Fibroblast of upper back skin (primary cell): ENCODE measurements at places on chromosomes 1 and 21.
A peak's percentile ranks its signal among the peaks of the same experiment; 100 is the strongest.

DNA sequence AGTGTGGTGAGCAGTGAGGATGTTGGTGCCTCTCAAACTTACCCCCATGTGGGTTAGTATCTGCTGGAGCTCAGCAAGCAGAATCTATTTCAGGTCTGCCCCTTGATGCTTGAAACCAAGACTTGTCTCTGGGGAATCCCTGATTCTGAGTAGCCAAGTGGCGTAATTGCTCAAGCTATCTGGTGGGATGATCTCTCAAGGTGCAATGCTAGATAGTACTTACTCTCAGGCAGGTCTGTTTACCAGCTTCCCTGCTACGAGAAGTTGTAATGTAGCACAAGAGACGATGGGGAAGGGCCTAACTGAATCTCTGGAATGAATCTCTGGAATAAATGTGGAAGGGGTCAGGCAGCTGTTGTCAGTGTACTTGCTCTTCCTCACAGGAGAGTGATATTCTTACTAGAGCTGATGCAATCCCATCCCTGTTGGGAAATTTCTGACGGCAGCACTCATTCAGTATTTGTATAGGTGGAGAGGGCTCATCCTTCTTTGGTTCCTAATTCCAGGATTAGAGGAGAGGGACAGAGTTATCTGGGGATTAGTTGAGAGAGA, 65.4 kb downstream of the MACF1 start:
- peak; percentile 85 for DNase-seq

- no peak for DNase-seq
Measured at GRCh38 chr1:116740746-116741145, 13.5 kb upstream of the CD2 start.

DNA sequence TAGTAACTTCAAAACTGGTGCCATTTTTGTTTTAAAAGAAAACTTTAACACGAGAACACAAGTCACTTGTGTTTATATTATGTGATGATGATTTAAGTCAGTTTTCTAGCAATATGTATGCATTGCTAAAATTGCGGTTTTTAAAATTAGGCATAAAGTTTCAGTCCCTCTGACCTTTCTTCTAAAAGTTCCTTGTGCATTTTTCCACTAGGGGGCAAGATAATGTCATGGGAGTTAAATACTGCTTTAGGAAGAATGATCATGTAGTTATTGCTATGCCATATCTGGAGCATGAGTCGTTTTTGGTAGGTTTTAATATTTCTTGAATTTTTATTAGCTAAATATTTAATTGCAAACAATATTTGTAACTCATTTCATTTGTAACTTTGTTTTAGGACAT, 10.7 kb downstream of the CDC7 start:
- DNase-seq = peak; percentile 63

GRCh38 chr1:208174731-208175507, 69.3 kb downstream of the PLXNA2 start:
- DNase-seq = peak; percentile 53

DNA sequence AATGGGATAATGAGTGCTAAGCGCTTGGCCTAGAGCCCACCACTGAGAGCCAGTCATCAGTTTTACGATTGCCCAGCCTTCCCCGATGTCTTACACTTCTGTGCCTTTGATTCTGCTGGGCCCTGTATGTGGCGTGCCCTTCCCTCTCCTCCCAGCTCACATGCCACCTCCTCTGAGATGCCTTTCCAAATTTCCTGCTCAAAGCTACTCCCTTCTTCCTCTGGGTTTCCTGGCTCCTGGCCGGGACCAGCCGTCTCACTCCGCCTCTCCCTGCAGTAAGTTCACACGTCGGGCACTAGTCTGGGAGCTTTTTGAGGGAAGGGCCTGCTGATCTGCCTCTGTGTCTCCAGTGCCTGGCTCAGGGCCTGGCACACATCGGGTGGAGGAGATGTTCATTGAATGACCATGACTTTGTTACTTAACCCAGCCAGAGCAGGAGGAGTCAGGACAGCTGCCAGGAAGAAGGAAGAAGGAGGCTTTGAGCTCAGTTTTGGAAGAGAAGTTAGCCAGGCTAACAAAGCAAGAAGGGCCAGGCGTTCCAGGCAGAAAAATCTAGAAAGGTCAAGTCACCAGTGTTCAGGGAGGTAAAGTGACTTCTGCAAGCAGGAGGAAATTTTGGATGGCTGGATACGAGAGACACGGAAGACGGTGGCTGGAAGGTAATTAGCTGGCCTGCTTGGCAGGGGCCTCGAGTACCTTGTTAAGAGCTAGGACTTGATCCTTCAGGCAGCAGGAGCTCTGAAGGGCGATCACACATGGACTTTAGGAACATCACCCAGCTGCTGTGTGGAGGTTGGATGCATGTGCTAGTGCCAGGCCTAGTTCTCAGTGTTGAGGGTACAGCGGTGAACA, 63.6 kb downstream of the EPHB2 start:
- peak; percentile 40 for DNase-seq

DNA sequence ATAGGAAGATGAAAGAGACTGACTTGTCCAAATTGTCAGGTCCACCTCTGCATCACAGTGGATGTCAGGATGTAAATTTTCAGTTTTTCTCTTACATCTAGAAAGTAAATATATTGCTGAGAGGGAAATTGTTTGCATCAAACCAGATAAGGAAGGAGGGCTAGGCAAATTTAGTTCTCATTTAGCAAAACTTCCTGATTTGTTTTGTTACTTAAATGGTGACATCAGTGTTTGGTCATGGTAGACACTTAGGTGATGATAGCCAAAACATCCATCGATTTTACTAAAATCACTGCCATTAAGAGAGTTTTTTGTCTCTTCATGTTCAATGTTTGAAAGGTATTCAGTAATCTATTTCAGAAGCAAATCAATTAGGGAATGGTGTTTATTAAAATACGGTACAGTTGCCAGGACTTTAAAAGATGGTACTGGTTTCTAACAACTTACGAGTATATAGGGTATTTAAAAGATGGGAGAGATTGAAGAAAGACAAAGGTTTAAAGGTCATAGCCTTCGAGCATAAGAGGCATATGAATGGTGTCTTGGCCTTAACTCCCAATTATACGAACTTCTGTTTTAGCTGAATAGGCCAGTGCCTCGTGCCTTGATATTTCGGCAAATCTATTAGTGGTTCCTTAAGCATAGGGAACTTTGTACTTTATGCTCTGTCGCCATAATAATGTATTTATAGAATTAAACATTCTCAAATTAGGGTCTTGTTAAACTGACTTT, 3.0 kb downstream of the IER5 start:
- DNase-seq = no peak
